Neural progenitor cell (in vitro differentiated cells): ENCODE measurements at places on chromosomes 4 and X. TPM values are rescaled to one million over a fixed set of nuclear protein-coding genes. Genes with fewer than 3 reads are reported as not detected.

DNA sequence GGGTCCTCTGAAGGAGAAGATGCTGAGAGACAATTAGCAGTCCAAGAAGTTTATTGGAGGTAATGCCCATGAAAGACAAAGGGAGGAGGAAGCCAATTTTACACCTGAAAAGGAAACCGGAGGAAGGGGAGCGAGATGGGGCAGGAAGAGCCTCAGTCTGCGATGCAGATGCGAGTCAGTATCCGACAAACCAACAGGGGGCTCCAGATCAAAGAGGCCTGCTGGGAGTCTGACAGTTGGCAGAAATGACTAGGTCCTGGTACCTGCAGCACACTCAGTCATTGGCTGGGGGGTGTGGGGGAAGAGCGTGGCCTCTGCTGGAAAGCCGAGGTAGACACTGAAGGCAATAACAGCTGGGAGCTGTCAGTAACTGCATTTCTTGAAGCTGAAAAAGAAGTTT is 231.1 kb upstream of the CENPE start:
- peak; percentile 60 for DNase-seq

GRCh38 chr4:62871078-62871477 is 1538.2 kb downstream of the TECRL start:
- DNase-seq = no peak

MEPE gene
- total RNA-seq = not detected in 2 replicates

- DNase-seq = no peak
Observed at GRCh38 chrX:153861733-153862310, 24.2 kb downstream of the L1CAM start.

- DNase-seq = peak; percentile 7
Observed at GRCh38 chr4:28073860-28074555, 1213.4 kb downstream of the STIM2 start.
